Mammary epithelial cell (primary cell): ENCODE measurements at places on chromosomes 13 and 19. TPM values are rescaled to one million over a fixed set of nuclear protein-coding genes. Genes with fewer than 3 reads are reported as not detected.

- no peak for DNase-seq
These were observed 82.0 kb downstream of the TEX26 start for GRCh38 chr13:31014456-31014855.

DNA sequence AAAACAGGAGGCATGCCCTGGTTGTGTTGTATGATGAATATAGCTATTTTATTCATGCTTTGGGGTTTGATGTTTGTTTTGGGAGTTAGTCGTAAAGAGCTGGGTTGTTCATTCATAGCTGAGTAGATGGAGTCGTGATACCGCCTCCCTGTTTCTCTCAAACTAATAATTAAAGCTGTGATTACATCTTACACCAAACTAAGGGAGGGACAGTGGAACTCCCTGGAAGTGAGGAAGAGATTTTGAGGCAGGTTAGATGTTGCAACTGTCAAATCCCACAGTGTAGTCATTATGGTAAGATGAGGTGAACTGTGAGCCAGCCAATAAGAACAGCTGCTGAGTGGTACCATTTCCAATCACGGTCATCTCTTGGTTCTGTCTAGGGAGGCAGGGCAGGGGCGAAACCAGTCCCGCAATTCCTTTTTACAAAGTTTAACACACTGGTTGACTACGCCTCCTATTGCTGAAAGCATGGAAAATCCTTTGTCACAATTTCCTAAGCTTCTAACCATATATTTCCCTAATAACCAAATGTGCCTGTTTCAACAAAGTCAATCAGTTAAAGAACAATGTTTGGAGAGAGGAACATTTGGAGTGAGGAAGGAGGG, 207.6 kb upstream of the SERP2 start:
- DNase-seq, result peak; percentile 65

- DNase-seq, result no peak
These were observed 12.6 kb downstream of the PCDH17 start for GRCh38 chr13:57644106-57644505.

- DNase-seq, result no peak
These were observed 8.9 kb downstream of the VRK3 start for GRCh38 chr19:50016225-50016807.

- DNase-seq, result no peak
These were observed 438.5 kb downstream of the ZNF536 start for GRCh38 chr19:30810726-30811125.

GRCh38 chr13:40476175-40476958, 190.1 kb downstream of the FOXO1 start:
- no peak for DNase-seq

TJP3 gene
- total RNA-seq, result 0.54 TPM in 1 of 2 replicates, not detected in the other

DNA sequence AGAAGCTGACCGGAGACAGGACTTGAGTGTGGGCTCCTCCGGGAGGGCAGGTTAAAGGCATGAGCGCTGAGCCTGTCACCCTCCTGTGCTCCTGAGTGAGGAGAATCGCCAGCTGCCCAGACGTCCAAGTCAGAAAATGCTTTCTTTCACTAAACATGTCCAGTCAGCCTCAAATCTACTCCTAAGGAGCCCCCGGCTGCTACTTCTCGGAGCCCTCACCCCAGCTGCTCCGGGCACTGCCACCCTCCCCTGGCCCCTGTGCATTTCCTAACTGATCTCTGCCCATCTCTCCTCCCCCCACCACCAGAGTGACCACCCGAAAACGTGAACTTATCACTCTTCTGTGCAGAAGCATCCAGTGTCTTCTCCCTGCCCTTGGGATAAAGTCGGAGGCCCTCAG, 277.5 kb upstream of the SOX1 start:
- DNase-seq, result no peak

ADM5 gene
- 0.50 TPM for total RNA-seq

- DNase-seq, result no peak
These were observed 32.3 kb downstream of the WASF3 start for GRCh38 chr13:26589754-26590153.

LYL1 gene
- not detected in 2 replicates for total RNA-seq

CEACAM21 gene
- total RNA-seq, result not detected

CGB3 gene
- not detected for total RNA-seq

DNA sequence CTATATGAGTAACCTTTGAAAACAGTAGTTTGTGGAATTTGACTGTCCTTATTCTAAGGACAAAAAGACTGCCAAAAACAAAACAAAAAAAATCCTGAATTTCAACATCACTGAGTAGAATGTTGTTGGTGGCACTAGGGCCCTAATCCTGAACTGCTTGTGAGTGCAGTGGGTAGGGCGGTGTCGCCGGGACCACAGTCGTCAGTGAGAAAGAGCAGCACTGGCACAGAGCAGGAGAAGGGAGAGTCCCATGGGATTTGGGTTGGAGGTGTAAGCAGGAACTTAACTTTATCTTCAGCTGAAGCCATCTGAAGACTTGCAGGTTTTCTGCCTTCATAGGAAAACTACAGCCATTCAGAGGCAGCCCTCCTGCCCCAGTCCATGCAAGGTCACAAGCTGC, 5.6 kb downstream of the PCID2 start:
- no peak for DNase-seq

DNA sequence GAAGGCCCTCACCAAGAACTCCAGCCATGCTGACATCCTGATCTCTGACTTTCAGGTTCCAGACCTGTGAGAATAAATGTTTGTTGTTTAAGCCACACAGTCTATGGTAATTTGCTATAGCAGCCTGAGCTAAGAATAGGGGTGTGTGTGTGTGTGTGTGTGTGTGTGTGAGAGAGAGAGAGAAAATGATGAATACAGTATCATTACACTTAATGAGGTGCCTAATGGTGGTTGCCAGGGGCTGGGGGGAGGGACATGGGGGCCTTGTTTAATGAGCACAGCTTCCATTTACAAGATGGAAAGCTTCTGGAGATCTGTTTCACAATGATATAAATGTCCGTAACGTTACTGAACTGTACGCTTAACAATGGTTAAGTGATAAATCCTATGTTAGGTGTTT, 53.8 kb upstream of the LATS2 start:
- no peak for DNase-seq

DNA sequence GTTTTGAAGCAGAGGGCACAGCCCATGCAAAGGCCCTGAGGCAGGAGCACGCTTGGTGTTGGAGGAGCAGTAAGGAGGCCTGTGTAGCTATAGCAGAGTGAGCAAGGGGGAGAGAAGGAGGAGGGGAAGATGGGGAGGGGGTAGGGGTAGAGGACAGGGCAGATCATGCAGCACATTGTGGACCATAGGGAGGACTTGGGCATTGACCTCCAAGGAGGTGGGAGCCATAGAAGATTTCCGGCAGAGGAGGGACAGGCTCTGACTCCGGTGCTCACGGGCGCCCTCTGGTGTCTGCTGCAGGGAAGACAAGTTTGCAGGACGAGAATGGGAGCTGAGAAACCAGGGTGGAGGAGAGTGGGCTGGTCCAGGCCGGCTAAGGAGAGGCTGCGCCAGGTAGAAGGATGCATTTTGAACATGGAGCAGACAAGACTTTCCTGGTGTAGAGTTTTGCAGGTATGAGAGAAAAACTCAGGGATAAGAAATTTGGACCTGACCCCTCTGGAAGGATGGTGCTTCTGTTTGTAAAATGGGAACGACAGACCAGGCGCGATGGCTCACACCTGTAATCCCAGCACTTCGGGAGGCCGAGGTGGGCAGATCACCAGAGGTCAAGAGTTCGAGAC, 13.7 kb upstream of the CREB3L3 start:
- DNase-seq, result peak; percentile 54

IQCN gene
- total RNA-seq, result 0.19 and 0.40 TPM in 2 replicates

DNA sequence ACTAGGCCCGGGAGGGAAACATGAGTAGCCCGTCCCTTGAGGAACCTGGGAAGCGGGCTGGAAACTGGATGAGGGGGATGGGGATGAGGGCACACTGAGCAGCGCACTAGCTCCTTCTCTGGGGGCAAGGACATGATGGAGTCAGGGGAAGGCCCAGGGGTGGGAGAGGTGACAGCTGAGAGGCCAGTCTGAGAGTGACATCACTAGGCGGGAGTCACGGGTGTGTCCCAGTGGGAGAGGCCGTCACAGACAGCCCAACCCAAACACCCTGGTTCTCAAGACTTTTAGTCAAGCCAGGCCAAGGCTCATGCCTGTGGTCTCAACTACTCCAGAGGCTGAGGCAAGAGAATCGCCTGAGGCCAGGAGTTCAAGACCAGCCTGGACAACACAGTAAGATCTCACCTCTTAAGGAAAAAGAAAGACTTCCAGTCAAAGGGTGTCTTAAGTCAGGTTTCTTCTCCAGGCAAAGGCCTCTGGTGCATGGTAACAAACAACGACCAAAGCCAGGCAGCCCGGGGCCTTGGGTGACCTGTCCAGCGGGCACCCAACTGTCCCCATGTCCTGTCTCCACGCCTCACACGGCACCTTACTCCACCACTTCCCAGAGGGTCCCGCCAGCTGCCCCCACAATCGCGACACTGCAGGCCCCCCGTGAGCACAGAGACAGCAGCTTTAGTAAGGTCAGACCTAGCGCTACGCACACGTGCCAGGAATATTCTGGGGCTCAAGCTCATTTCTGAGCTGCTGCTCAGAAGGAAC, 25.5 kb upstream of the TIMM44 start:
- no peak for DNase-seq

TSSK6 gene
- total RNA-seq, result 2.8 and 4.4 TPM in 2 replicates

CYP4F3 gene
- total RNA-seq, result 0.54 and 0.59 TPM in 2 replicates

HSPBP1 gene
- 42.9 and 45.0 TPM in 2 replicates for total RNA-seq

C1QTNF9B gene
- not detected in 2 replicates for total RNA-seq

- DNase-seq, result no peak
These were observed 7.7 kb upstream of the TEX26 start for GRCh38 chr13:30924721-30925120.

DNA sequence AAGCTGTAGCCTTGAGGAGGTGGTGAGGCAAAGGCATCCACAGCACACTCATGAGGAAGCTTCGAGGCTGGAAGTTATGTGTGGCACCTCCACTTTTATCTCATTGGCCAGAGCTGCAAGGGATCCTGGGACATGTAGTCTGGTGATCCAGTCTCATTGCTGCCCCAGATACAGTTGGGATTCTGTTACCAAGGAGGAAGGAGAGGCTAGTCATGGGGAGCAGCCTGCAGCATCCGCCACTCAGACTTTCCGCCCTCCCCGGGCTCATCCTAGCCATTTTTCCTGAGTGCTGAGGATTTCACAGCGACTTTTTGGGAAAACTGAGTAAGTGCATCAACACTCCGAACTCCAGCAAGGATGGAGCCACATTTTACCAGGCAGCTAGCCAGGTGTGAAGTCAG, 74.4 kb downstream of the DPF1 start:
- DNase-seq, result no peak

- no peak for DNase-seq
These were observed 48.2 kb downstream of the STK24 start for GRCh38 chr13:98528663-98529064.

KIR3DL1 gene
- total RNA-seq, result not detected

MISP gene
- 15.3 TPM for total RNA-seq

DNA sequence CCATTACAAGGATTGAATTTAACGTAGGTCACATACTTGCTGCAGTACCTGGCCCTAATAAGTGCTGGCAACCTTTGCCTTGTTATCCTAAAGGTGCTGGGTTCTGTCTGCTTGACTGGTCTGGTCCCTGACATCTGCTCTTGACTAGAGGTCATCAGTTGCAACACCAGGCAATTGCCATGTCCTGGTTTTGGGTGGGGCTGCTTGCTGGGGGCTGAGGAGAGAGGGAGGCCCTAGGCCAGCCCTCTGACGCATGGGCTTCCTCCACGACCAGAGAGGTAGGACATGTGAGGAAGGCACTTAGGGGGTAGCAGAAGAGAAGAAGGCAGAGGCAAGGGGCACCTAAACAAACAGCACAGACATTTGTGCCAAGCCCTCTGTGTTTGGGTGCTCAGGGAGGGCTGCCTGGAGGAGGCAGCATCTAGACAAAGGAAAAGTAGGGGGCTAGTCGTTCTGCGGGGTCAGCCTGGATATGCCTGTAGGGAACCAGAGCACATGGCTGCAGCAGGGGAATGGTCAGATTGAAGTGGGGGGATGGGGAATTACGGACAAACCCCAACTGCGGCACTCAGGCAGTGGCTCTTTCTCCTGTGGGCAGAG, 21.7 kb downstream of the VSTM2B start:
- no peak for DNase-seq

TLE2 gene
- 7.2 TPM for total RNA-seq

- DNase-seq, result peak; percentile 53
These were observed 178.2 kb downstream of the NDFIP2 start for GRCh38 chr13:79659121-79659521.

GRCh38 chr19:34336781-34337271, 28.2 kb upstream of the GPI start:
- DNase-seq, result peak; percentile 16

ARHGAP45 gene
- 0.83 and 0.94 TPM in 2 replicates for total RNA-seq

FUZ gene
- 10.8 and 11.9 TPM in 2 replicates for total RNA-seq

ZNF543 gene
- total RNA-seq, result 7.4 and 9.6 TPM in 2 replicates

SPACA4 gene
- total RNA-seq, result not detected

DNA sequence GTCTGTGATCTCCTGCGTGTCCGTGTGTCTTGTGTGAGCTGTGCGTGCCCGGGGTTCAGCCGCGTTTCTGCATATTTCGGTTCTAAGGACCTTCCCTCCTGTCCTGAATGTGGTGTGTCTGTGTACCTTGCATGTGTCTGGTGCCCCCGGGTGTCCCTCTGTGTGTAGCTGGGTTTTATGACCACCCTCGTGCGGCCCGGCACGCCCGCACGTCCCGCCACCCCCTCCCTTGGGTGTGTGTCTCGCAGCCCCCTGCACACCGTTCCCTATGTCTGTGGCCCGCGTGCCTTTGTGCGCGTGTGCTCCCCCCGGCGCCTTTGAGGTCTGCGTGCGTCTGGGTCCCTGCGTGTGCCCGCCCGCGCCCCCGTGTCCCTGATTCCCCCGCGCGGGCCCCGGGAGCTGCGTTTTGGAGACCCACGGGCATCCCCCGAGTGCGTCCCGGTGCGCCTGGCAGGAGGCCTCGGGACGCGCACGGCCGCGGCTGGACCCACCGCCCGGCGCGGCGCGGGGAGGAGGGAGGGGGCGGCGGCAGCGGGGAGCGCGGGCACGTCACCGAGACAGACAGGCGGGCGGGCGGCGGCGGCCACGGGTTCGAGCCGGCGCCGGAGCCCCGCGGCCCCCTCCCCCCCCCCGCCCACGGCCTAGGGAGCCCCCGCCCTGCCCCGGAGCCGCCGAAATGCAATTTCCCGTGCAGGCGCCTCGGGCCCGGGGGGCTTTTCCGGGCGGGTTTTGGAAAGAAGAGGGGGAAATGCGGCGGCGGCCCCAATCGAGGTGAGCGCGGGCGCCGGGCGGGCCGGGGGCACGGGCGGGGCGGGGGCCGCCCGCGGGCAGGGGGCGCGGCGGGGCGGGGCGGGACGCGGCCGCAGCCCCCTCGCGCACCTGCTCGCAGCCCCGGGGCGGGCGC, 12.0 kb upstream of the NANOS3 start:
- DNase-seq, result no peak

- DNase-seq, result no peak
These were observed 55.7 kb upstream of the ABCC4 start for GRCh38 chr13:95356916-95357315.

IGLON5 gene
- not detected in 2 replicates for total RNA-seq

DNA sequence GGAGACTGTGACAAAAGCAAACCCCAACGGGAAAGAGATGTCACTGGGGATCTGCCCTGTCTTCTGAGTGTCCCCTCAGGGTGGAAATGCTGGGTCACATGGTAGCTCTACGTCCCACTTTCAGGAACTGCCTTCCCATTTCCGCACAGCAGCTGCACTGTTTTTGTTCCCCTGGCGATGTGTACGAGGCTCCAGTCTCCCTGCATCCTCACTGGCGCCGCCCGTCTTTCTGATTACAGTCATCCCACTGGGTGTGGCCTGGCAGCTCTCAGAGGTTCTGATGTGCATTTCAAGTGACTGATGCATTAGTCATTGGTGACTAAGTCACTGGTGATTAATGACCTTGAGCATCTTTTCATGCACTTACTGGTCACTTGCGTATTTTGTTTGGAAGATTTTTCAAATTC, 21.2 kb downstream of the PCID2 start:
- peak; percentile 97 for DNase-seq

C1QTNF9 gene
- not detected in 2 replicates for total RNA-seq

PNMA8B gene
- 0.67 TPM for total RNA-seq
